Suprapubic skin (tissue), 4 donors: ENCODE measurements at places on chromosomes 5 and 9. TPM values are rescaled to one million over a fixed set of nuclear protein-coding genes. Genes with fewer than 3 reads are reported as not detected.

- DNase-seq, result no peak
Observed at GRCh38 chr5:103346162-103346748, 87.7 kb downstream of the MACIR start.

DNA sequence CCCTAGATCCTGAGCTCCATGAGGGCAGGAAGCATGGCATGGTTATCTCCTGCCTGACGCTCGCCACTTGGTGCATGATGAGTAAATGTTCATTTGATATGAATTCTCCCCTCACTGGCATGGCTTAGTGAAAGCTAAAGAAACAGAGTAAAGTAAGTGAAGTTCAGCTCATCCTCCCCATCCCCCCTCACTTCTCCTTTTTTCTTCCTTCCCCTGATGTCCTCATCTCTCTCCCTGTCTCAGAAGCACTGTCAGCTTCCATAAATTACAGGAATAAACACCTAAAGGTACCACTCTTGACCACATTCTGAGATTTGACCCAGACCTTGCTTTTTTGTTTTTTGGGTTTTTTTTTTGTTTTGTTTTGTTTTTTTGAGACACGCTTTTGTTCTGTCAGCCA, 73.3 kb downstream of the SNX18 start:
- DNase-seq, result no peak

The ANKRD31 gene
- total RNA-seq, result 0.19 TPM

DNA sequence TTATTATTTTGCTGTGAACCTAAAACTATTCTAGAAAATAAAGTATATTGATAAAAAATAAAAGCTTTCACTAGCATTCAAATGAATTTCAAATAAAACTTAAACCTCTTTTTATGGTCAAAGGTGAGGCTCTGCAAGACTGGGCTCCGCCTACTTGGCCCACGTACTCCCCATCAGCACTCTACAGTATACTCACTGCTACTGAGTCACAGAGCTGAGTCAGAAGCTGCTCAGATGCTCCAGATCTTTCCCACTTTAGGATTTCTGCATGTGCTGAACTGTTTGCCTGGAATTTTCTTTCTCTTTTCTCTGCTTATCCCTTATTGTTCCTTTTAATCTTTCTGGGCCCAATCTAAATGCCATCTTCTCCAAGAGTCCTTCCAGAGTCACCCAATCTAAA, 331.9 kb upstream of the CCNG1 start:
- no peak for DNase-seq

The LCN12 gene
- total RNA-seq, result not detected
